ENCODE measurements at places on chromosomes 12 and 14.

DNA sequence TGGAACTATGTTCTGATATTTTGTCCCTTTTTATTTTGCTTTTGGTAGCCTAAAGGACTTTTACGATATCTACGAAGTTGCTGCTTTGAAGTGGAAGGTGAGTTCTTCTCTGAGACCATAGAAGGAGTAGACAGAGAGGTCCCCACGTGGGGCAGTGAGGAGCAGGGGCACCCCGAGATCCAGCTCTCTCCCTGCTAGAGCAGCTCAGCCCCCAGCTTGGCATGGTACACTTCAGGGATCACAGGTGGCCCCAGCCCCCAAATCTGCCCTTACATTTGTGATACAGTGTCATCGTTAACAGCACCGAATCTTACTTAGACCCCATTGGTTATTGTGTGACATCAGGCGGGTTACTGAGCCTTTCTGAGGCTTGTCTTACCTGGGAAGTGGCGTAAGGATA, 56.8 kb downstream of the SLC8B1 start:
- no peak for DNase-seq

DNA sequence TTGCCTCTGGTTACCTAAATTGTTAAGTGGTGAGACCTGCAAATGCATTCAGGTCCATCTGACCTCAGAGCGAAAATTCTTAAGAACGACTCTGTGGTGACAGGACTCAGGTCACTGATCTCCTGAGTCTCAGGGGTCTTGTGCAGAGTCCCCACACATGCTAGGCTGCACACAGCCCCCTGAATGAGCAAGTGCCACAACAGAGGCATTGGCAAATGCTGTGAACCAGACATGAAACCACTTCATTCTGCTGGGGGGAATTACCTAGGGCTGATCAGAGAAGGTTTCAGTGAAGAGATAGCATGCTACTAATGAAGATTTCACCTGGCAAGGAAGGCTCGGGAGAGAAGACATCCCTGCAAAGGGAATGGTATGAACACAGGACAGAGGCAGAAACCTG, 281.6 kb downstream of the ITPR2 start:
- no peak for DNase-seq

DNA sequence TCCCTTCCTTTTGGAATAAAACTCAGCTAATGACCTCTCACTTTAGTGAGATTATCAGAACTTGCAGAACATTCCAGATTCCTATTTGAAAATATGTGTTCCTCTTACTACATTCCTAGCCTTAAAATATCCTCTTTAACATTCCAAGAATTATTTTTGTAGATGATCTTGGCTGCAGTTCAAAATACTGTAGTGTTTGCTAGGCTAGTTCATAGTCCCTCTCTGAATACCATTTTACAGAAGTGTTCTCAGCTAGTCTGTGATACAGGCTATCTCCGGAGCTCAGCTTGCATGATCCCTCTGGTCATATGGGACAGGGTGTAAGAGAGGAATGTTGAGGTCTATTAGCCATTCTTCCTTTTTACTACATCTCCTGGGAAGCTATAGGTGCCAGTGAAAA, 17.6 kb upstream of the GPR33 start:
- DNase-seq: peak; percentile 19

GRCh38 chr14:99579903-99580571, 24.0 kb downstream of the CCDC85C start:
- DNase-seq: no peak
